ENCODE measurements at places on chromosomes 7 and 10. TPM values are rescaled to one million over a fixed set of nuclear protein-coding genes. Genes with fewer than 3 reads are reported as not detected.

CACNA2D1 gene
- total RNA-seq: 85.9 TPM

ITPRID1 gene
- 0.10 TPM for total RNA-seq

HOXA11 gene
- total RNA-seq: not detected

PIP gene
- total RNA-seq: not detected

DNA sequence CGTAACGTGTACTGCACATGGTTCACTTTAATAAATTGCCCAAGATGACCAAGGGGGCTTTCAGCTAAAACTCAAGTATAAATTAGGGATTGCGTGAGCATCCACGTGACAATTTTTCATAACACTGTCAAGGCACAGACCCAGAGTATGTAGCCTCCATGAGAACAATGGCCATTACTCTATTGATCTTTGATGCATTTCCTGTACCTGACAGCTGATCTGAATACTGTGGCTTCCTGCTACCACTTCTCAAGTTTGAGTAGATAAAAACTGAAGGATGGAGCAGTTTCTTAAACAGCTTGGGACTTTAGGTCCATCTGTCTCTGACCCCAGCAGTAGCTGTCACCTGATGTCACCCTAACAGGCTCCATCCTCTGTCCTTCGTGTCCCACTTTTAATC is 98.9 kb downstream of the ABCC2 start:
- peaks cover 95% of the 10 kb centered on the region for H3K36me3 ChIP-seq
- DNase-seq: no peak
- H3K27ac ChIP-seq: no peak overlapping the region
- no peaks in the 10 kb centered on the region for H3K27me3 ChIP-seq

- no peaks in the 10 kb centered on the region for H3K27me3 ChIP-seq
- H3K4me3 ChIP-seq: no peak overlapping the region
- no peak overlapping the region for H3K27ac ChIP-seq
- H3K36me3 ChIP-seq: no peaks in the 10 kb centered on the region
- no peaks in the 10 kb centered on the region for H3K4me1 ChIP-seq
- DNase-seq: no peak
Observed at GRCh38 chr10:116542007-116542677, 3.6 kb upstream of the PNLIP start.

- H3K4me1 ChIP-seq: no peaks in the 10 kb centered on the region
- no peak for DNase-seq
- H3K36me3 ChIP-seq: no peaks in the 10 kb centered on the region
- no peak overlapping the region for H3K4me3 ChIP-seq
- H3K27me3 ChIP-seq: no peaks in the 10 kb centered on the region
Observed at GRCh38 chr7:85593355-85593754, 406.5 kb upstream of the SEMA3D start.

DNA sequence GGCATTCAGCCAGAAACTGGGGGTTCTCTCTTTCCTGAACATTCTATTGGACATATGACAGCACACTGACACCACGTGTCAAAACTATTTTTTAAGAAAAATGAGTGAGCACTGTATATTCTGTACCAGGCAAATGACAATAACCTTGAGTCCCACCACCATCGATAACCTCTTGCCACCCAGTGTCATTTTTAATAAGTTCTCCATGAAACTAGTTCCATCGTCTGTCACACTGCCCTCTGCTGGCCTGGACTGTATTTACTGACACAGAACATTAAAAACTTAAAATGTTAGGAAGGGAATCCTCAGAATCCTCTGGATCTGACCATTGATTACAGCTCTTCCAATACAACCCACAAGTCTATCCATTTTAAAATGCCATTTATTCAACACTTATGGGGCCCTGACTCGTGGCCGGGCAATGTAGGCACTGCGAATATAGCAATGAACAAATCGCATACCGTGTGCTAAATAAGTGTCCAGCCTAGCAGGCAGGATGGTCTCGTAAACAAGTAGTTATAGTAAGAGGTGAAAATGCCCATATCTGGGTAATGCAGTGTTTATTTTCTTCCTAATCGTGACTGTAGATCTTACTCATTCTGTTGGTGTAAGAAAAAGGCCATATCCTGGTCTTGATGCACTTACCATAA is 35.9 kb upstream of the CACNB2 start:
- H3K27me3 ChIP-seq: no peaks in the 10 kb centered on the region
- no peak overlapping the region for H3K4me3 ChIP-seq
- H3K36me3 ChIP-seq: no peaks in the 10 kb centered on the region
- H3K27ac ChIP-seq: no peak overlapping the region
- no peak for DNase-seq
- no peaks in the 10 kb centered on the region for H3K4me1 ChIP-seq

GRCh38 chr7:141381794-141382427 is 169.3 kb upstream of the AGK start:
- DNase-seq: no peak
- H3K4me3 ChIP-seq: no peak overlapping the region
- no peaks in the 10 kb centered on the region for H3K4me1 ChIP-seq

DNA sequence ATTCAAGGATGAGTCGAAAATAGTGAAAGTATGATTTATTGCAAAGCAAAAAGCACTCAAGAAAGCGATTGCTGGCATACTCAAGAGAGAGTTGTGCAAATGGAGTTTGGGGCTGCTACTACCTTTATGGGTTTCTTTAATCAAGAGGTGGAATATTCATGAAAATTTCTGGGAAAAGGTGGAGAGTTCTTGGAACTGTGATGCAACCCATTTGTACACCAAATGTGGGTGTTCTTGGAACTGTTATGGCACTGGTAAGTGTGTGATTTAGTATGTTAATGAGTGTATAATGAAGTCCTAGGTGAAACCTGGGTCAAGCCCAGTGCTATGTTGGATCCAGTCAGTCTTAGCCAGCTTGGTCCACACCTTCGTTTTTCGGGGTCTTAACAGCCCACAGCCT is 3.4 kb upstream of the VOPP1 start:
- H3K4me3 ChIP-seq: no peak overlapping the region
- H3K27me3 ChIP-seq: no peaks in the 10 kb centered on the region
- H3K4me1 ChIP-seq: peaks cover 27% of the 10 kb centered on the region
- H3K36me3 ChIP-seq: no peaks in the 10 kb centered on the region
- no peak for DNase-seq
- no peak overlapping the region for H3K27ac ChIP-seq

DNA sequence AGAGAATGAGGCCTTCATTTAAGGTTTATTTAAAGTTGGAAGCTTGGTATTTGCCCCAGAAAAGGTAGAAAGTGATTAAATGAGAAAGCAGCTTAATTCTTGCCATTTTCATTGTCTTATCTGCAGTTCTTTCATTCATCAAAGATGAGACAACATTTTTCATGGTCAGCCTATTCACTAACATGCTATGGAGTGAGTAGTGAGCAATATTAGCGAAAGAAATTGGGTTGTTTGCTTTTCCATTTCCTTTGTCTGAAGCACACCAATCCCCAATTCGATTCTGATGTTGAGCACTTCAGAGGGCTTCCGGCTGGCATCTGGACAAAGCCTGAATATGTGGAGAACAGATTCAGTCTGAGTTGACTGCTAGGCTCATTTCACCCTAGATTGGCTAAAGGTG is 317.2 kb downstream of the BBS9 start:
- no peak overlapping the region for H3K27ac ChIP-seq
- H3K4me1 ChIP-seq: no peaks in the 10 kb centered on the region
- H3K36me3 ChIP-seq: no peaks in the 10 kb centered on the region
- no peaks in the 10 kb centered on the region for H3K27me3 ChIP-seq
- H3K4me3 ChIP-seq: no peak overlapping the region

- no peak overlapping the region for H3K4me3 ChIP-seq
- no peaks in the 10 kb centered on the region for H3K36me3 ChIP-seq
- H3K27me3 ChIP-seq: no peaks in the 10 kb centered on the region
- H3K4me1 ChIP-seq: no peaks in the 10 kb centered on the region
- H3K27ac ChIP-seq: no peak overlapping the region
Observed at GRCh38 chr7:104627516-104627915, 299.1 kb downstream of the LHFPL3 start.

DNA sequence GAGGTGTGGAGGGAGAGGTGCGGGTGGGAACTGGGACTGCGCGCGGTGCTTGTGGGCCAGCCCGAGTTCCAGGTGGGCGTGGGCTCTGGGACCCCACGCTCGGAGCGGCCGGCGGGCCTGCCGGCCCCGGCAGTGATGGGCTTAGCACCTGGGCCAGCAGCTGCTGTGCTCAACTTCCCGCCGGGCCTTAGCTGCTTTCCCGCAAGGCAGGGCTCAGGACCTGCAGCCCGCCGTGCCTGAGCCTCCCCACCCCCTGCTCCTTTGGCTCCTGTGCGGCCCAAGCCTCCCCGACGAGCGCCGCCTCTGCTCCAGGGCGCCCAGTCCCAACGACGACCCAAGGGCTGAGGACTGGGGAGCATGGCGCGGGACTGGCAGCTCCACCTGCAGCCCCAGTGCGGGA is 232.7 kb downstream of the FGFR2 start:
- peak; percentile 63 for DNase-seq
- H3K4me3 ChIP-seq: no peak overlapping the region
- no peaks in the 10 kb centered on the region for H3K4me1 ChIP-seq
- H3K27me3 ChIP-seq: no peaks in the 10 kb centered on the region
- no peak overlapping the region for H3K27ac ChIP-seq

- H3K27ac ChIP-seq: no peak overlapping the region
- no peaks in the 10 kb centered on the region for H3K36me3 ChIP-seq
- no peaks in the 10 kb centered on the region for H3K27me3 ChIP-seq
- no peak for DNase-seq
- peaks cover 8% of the 10 kb centered on the region for H3K4me1 ChIP-seq
Observed at GRCh38 chr10:52758406-52758805, 14.2 kb downstream of the MBL2 start.

GRCh38 chr10:128985036-128985435 is 482.0 kb upstream of the MGMT start:
- no peaks in the 10 kb centered on the region for H3K36me3 ChIP-seq
- no peaks in the 10 kb centered on the region for H3K4me1 ChIP-seq
- H3K4me3 ChIP-seq: no peak overlapping the region
- H3K27ac ChIP-seq: no peak overlapping the region
- no peak for DNase-seq

DNA sequence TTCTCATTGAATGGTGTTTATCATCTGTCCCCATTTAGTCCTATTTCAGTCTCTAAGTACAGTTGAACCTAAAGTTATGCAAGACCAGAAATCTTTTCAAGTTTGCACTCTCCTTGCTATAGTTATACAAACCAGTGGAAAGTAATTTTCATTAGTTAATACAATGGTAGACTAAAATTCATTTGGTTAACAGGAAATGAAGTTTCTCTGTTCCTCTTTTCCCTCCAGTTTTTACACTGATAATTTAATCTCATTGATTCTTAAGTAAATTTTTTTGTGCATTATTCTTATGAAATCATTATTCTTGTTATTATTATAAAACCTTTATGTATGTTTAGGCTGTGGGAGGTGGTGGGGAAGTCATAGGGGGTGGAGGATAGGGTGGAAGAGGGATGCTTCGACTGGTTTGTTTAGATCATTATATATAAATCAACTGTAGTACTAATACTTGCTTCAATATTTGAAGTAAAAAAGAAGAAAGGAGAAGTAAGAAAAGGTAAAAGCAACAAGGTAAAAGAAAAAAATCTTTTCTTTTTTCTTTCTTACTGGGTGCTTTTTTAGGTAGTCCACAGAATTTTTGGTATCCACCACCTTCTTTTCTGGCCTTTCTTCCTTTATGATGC is 104.1 kb downstream of the GPR85 start:
- H3K27ac ChIP-seq: no peak overlapping the region
- H3K27me3 ChIP-seq: no peaks in the 10 kb centered on the region
- no peak overlapping the region for H3K4me3 ChIP-seq

DNA sequence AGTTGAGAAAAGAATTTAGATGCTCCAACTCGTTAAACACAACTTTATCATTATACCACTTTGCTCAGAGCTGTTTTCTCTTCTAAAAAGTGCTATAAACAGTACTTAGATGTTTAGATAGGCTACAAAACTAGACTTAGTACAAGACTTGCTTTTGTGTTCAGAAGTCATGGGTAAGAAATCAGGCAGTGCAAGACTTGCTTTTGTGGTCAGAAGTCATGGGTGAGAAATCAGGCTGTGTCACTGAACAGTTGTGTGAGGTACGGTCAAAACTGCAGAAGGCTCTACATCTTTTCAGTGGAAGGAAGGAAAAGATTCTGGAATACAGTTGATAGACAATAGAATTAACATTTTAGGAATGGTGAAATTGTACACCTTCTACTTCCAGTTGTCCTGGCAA is 239.7 kb downstream of the DNAJB9 start:
- no peak for DNase-seq
- no peak overlapping the region for H3K4me3 ChIP-seq
- H3K4me1 ChIP-seq: no peaks in the 10 kb centered on the region
- no peaks in the 10 kb centered on the region for H3K27me3 ChIP-seq

GRCh38 chr10:81040940-81041339 is 503.2 kb downstream of the SH2D4B start:
- no peak for DNase-seq
- H3K27me3 ChIP-seq: no peaks in the 10 kb centered on the region
- H3K36me3 ChIP-seq: no peaks in the 10 kb centered on the region
- no peak overlapping the region for H3K4me3 ChIP-seq

- no peaks in the 10 kb centered on the region for H3K27me3 ChIP-seq
- H3K4me1 ChIP-seq: no peaks in the 10 kb centered on the region
- H3K27ac ChIP-seq: peak overlapping the region; percentile 42
- H3K4me3 ChIP-seq: no peak overlapping the region
- no peak for DNase-seq
Observed at GRCh38 chr7:45709168-45710042, 135.2 kb downstream of the ADCY1 start.

DNA sequence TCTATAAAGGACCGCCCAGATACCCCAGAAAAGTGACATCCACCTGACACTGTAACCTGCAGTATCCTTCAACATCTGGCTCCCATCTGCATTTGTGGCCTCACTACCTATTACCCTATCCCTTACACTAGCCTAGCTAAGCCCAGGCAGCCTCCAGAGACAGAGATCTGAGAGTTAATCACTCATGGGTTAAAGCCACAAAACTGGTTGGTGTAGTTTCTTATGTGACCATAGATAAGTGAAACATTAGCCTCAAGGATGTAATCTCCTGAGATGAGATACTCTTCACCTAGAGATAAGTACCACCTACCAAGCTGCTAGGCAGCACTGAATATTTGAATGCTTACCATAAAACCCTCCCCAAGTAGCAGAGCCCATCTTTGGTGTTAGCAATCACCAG is 35.4 kb downstream of the CTTNBP2 start:
- DNase-seq: no peak
- no peaks in the 10 kb centered on the region for H3K36me3 ChIP-seq
- no peak overlapping the region for H3K4me3 ChIP-seq
- no peak overlapping the region for H3K27ac ChIP-seq

- no peak for DNase-seq
- peaks cover 3% of the 10 kb centered on the region for H3K4me1 ChIP-seq
- no peaks in the 10 kb centered on the region for H3K36me3 ChIP-seq
- H3K27me3 ChIP-seq: no peaks in the 10 kb centered on the region
Observed at GRCh38 chr7:16817536-16817935, 12.7 kb upstream of the AGR2 start.

- no peaks in the 10 kb centered on the region for H3K27me3 ChIP-seq
- H3K27ac ChIP-seq: no peak overlapping the region
- H3K4me3 ChIP-seq: no peak overlapping the region
- H3K36me3 ChIP-seq: no peaks in the 10 kb centered on the region
- H3K4me1 ChIP-seq: no peaks in the 10 kb centered on the region
Observed at GRCh38 chr7:38051786-38052185, 126.3 kb upstream of the STARD3NL start.
